Hindlimb muscle (tissue), 1 donor: ENCODE measurements at places on chromosomes 12 and 14.

DNA sequence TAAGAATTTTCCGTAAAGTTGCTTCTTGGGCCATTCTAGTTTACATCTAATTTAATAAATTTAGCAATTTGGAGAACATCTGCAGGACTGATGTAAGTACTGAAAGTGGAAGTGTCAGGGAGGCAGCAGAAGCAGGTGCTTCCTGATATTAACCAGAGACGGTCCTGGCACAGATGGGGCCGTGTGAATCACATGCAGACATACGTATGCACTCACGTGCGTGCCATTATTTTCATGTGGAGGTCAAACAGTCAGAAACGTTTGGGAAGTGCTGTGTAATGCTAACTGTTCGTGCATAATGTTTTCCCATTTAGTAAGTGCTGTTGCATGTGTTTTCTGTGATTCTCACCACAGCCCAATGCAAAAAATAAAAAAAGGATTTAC lies 87.8 kb upstream of the DYNC1H1 start:
- DNase-seq: peak; percentile 68

- DNase-seq: no peak
These were observed 14.3 kb downstream of the RNF212B start for GRCh38 chr14:23252006-23252405.

GRCh38 chr12:14272956-14273912 lies 92.2 kb upstream of the ATF7IP start:
- DNase-seq: no peak

DNA sequence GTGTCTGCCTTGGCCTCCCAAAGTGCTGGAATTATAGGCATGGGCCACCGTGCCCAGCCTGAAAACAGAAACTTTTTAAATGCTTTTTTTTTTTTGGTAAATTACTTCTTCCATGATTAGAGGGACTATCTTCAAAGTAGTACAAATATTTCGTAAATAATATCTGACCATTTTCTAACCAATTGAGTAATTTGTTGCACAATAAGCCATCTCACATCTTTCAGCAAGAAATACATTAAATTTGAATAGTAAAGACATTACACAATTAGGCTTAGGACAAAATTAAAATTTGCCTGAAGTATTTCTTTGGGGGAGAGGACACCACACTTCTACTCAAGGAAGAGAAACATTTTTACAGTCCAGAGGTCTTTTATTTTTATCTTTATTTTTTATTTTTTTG lies 84.7 kb upstream of the STRN3 start:
- no peak for DNase-seq

GRCh38 chr12:108724054-108724889 lies 7.0 kb downstream of the CORO1C start:
- no peak for DNase-seq

- no peak for DNase-seq
These were observed 87.9 kb downstream of the PLEKHA5 start for GRCh38 chr12:19217446-19217845.

- no peak for DNase-seq
These were observed 28.8 kb downstream of the KRT80 start for GRCh38 chr12:52162981-52163380.

- DNase-seq: no peak
These were observed 47.1 kb downstream of the TBX3 start for GRCh38 chr12:114636723-114637480.

- no peak for DNase-seq
These were observed 558.2 kb upstream of the MIS18BP1 start for GRCh38 chr14:45811155-45811554.

DNA sequence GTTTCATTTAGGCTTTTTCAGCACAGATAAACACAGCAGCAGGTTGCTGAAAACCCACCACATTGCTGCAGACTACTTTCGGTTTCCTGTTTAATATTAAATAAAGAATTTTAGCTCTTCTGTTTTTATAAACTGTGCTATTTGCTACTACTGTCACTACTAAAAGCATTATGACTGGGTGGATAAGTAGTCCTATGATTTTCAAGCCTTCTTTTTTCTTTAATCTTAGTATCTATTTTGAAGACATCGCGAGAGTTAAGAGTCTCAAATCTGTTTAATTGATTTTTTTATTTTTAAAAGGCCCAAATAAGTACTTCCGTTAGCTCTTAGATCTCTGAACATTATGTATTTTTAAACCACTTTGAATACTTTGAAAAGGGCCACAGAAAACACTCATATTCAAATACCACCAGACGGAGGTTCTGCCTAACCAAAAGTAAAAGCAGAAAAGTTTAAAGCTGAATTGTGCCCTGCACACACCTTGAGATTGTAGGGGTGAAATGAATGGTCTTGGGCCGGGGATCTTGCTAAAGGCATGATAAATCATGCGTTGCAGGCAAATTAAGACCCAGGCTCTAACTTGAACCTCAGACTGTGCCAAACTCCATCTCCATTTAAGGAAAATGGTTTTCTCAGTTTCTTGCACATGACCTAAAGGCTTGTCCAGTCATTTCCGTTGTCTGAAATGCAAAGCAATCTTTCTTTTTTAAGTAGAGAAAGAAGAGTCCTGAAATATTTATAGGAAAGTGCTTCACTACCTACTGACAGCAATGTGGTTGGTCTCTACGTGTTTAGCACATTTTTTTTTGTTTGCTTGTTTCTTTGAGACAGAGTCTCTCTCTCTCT lies 13.6 kb upstream of the FOXN3 start:
- DNase-seq: no peak

- no peak for DNase-seq
These were observed 18.7 kb upstream of the NOS1 start for GRCh38 chr12:117380083-117380482.

DNA sequence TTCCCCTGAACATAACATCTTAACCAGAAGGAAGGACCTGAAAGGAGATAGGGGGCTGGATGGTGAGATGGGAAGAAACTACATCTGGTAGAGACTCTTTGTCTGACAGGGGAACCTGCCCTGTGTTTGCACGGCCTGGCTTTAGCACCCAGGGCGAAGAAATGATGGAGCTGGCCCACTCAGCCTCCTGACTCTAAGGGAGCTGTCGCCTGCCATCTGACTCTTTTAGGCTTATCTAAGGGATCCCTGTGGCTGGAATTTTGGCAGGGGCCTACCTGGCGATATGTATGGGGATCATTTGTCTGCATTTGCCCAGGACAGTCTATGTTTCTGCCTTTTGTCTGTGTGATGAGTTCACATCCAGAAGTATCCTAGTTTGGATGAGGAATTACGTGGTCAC lies 15.6 kb upstream of the CACNA2D4 start:
- DNase-seq: no peak

DNA sequence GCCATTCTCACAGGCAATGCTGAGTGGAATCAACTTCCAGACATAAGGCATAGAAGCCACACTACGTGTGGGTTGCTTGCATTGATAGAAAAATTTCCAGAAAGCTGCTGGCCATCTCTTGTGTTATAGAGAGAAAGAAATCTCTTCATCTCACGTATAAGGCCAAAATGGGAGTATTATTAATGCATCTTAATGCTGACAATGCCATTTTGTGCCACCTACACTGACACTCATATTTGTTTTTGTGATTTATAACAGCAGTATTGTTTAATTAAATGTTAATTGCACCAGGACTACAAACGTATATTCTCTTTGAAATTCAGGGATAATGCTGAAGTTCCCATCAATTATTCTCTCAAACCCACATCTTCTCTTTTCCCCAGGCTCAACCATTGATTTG lies 56.1 kb upstream of the TMEM132D start:
- DNase-seq: no peak

DNA sequence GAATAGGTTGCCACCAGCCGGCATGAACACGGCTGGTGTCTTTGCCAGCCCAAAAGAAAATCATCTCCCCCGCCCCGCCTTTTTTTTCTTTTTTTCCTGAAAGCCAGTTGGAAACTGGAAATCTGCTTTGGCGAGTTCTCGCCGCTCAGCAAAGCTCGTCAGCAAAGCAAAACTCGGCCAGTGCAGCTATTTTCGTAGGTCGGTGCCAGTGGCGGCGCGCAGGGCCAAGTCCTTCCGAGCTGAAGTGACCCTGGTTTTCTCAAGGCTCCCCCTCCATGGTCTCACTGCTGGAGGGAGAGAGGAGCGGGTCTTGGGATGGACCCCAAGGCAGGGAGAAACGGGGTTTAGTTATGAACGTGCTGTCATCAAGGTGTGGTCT lies 248.4 kb upstream of the RTL1 start:
- DNase-seq: no peak

- DNase-seq: no peak
These were observed 52.1 kb upstream of the AEBP2 start for GRCh38 chr12:19387161-19387560.

- no peak for DNase-seq
These were observed 13.5 kb downstream of the NCOR2 start for GRCh38 chr12:124553862-124554428.

GRCh38 chr12:110277530-110278254 lies 3.4 kb upstream of the ATP2A2 start:
- DNase-seq: no peak

DNA sequence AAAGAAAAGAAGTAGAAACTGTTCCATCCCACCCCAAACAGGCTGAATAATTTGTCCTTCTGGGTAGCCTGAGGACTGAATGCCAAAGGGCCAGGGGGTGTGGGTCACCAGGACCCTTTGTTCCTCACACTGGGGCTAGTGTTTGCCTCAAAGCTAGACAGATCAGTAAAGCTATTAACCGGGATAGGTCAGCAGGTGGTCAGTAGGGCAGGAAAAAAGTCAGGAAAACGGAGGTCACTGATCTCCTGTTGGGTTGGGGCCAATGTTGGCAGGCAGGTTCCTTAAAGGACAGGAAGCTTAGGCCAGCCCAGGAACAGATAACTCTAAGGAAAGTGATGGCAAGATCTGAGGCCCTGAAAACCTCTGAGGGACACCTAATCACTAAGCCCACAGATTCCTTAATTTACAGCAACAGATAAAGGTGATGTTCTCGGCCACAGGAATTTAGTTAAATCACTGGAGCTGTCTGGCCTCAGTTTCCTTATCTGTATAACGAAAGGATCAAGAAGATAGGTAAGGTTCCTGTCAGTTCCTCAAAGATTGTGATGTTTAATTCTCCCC lies 22.7 kb upstream of the TMPO start:
- no peak for DNase-seq

GRCh38 chr12:124566161-124566996 lies 1.0 kb downstream of the NCOR2 start:
- DNase-seq: peak; percentile 82

DNA sequence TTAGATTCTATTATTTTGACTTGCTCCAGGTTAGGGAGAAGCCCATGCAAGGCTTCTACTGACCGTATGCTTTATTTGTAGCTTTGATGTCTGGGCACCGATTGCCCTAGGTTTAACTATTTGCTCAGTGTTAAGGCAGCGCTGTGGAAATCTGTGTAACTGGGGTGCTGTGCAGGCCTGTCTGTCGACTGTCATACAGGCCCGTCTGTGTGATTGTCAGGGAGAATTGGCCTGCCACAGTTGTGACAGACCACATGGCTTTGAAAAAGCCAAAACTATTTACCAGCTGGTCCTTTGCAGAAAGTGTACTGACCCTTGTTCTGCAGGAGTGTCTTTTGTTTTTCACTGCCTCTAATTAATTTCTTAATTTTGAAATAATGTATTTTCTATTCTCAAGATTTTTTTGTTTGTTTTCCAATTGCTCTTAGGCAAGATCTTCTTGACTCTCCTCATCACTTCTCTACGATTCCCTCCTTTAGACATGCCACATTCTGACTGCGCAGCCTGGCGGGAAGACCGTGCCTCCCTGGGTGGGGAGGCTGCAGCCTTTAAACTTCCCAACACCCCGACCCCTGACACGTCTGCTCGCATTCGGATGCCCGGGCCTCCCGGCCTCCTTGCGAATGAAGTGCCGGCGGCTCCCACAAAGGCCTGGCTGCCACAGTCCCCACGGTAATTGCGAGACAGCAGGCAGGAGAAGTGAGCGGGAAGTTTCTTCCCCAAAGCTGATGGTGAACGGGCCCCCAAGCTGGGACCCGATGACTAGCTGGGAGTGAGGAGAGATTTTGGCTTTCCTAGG lies 99.0 kb upstream of the EVL start:
- DNase-seq: no peak

DNA sequence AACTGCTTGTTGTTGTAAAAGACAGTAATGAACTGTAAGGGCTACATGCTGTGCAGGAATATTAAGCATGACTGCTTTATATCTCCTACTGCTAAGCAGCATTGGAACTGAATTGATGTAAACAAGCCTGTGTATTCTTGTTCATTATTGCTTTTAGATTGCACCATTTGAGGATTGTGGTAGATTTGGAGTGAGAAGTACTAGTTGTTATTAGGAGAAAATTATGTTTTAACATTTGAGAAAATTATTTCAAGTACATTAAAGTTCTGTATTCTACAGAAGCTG lies 212.7 kb downstream of the ERC1 start:
- DNase-seq: no peak

DNA sequence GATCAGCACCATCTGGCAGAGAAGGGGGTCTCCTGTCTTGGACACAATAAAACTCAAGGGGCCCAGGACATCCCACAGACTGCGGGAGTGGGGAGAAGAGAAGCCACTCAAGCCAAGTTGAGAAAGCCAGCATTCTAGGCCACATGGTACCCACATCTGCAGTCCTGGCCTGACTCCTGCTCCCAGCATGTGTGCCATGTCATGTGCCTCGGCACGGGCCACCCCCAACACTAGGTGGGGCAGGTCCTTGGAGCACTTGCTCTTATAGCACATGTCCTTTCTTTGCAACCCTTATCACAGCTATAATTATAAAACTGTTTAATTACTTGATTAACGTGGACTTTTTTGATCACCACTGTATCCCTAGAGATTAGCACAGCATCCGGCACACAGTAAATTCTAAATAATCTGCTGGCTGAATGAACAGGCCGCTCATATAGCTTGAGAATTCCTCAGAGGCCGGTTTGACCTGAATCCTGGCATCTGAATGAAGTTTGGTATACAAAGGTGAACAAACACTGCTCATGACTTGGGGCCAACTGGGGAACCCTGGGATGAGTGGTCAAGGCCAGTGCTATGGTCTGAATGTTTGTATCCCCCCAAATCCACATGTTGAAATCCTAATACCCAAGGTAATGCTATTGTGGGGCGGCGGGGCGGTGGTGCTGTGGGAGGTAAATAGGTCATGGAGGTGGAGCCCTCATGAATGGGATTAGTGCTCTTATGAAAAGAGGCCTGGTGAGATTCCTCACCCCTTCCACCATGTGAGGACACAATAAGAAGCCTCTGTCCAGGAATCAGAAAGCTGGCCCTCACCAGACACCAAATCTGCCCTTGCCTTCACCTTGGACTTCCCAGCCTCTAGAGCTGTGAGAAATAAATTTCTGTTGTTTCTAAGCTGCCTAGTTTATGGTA lies 6.6 kb downstream of the NCKAP5L start:
- no peak for DNase-seq

- DNase-seq: no peak
These were observed 27.4 kb downstream of the OAS2 start for GRCh38 chr12:113005762-113006161.

DNA sequence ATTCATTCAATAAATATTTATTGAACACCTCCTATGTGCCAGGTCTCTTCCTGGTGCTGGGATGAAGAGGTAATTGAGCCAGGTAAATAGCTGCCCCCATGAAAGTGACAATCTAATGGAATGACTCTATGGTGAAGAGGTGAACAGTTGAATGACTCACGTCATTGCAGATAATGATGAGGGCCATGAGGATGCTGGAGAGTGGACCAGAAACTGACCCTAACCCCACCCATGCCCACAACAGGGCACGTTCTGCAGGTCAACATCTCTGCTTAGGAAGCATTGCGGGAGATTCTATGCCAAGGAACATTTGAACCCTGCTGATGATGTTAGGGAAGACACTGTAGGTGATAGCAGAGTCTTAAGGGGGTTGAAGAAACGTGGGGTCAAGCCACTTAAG lies 788.9 kb upstream of the TBX3 start:
- no peak for DNase-seq

- DNase-seq: no peak
These were observed 1251.0 kb upstream of the USP15 start for GRCh38 chr12:61009192-61009591.
